ENCODE measurements at places on chromosomes 4 and X.

DNA sequence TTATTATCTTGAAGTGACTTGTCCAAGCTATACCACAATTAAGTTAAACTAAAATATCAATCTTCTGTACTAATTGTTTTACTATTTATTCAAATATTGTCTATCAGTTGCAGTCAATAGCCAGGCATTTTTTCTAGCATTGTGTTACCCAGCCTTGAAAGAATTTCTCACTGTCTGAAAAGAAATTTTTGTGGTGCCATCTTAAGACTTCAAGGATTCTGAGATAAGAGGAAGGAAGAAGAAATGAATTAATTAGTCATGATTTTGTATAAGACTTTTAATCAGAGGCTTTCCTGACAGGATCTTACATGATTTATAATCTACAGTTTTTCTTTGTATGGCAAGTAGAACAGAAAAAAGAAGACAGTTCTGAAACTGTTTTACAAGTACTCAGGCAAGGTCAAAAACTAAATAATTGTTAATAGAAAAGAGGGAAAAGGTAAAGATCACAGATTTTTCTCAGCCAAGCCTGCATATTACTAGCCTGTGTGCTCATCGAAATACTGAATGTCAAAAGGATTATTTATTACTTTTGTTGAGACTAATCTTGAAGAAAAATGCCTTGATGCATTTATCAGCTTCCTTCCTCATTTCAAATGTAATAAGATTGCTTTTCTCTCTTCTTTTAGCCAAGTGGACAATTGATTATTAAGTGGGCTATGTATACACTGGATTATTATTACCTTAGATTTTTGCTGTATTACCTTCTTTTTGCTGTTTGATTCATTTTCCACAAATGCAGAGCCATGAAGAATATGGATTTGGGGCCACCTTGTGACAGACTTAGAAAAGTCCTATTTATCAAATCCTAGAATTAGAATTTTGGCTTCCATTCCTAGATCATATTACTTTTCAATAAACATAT, 53.8 kb downstream of the CXCL1 start:
- DNase-seq: no peak

DNA sequence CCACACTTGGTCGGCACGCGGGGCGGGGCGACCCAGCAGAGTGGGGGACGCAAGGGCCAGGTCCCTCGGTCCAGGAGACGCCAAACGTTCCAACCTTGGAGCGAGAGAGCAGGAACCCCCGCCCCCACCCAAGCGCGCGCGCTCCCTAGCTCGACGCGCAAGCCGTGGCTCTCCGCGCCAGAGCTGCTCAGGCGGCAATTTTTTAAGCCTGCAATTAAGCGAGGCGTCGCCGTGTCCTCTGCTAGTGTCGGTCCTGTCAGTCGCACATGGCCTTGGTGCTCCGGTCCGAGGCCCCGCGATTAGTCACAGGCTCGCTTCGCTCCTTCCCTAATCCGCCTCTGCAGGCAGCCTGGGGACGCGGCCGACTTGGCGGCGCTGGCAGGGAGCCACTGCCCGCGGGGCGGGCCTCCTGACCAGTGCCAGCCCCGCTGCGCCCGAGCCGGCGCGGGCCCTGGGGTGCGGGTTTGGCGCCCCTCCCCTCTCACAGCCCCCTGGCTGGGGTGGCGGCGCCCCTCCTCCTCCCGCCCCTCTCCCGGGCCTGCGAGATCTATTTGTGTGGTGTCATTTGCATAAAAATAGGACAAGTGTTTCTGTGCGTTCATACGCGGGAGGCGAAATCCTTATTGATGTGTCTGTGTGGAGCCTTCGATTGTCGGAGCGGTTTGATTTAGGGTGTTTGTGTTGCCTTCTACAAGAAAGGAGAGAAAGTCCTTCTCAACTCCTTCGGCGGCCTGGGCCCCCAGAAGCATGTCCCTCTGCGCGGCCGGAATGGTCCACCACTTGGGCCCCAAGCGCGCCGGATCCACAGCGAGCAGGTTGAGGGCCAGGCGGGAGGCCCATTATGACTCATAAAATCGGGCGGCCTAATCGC, 9.8 kb upstream of the BCOR start:
- DNase-seq: no peak

DNA sequence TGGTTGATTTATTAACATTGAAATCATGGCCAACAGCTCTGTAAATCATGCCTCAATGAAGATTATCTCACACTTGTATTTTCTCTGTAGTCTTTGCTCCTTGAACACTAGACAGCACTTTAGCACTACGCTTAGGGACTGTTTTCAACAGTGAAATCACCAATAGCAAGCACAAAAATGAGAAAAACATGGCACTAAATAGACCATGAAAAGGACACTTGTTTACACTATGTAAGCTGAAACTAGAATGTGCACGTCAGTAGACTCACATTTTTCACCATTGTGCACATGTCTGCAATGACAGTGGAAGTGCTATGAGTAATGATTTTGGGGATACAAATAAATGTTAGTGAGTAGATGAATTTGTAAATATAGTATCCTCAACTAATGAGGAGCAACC, 3.1 kb downstream of the BMP2K start:
- no peak for DNase-seq

- no peak for DNase-seq
Observed at GRCh38 chr4:134708026-134708425, 506.4 kb upstream of the PABPC4L start.

GRCh38 chr4:172945611-172946010, 223.0 kb upstream of the GALNT7 start:
- DNase-seq: no peak

GRCh38 chrX:42237956-42238355, 314.6 kb upstream of the CASK start:
- no peak for DNase-seq

DNA sequence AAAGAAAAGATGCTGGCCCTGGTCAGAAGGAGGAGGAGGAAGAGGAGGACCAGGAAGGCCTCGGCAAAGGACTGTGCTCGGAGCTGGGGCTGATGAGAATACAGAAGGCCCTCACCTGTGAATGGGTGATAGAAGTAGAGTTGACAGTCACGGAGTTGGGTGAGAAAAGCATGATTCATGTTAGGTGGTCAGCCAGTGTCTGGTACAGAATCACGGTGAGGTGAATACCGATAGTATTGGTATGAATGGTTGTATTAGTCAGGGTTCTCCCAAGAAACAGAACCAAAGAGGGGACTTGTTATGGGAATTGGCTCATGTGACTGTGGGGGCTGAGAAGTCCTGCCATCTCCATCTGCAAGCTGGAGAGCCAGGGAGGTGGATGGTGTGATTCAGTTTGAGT, 32.5 kb upstream of the FAM156A start:
- DNase-seq: no peak

- no peak for DNase-seq
Observed at GRCh38 chrX:46754586-46755061, 4.3 kb downstream of the SLC9A7 start.

DNA sequence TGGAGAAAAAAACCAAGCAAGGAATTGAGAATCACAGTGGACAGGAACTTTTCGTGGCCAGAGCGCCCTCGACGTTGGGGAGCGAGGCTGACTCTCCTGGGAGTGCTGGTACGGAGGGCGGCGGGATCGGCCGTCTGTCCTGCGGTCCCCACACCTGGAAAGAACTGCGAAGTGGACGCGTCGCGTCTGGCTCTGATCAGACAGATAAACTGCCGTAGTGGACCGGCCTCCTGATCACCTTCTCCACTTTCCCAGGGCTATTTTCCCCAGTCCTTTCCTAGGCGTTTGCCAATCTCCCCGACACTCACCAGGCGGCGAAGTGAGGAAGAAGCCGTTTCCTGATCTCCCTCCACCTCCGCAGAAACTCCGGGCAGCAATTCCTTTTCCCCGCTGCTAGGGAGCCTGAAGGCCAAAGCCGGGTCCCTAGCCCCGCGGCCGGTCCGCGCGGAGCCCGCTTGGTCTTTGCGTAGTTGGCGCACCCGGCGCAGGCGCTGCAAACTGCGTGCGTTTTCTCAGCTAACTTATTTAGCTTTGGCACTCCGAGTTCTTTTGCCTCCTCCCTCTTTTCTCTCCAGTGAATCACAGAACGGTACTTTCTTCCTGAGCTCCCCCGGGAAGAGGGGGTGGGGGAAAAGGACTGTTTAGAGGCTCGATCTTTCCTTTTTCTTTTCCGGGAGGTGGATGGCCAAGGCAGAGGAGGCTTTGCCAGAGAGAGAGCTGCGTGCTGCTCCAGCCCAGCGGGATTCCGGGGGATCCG, at the start of gene ARSJ:
ARSJ (minus strand) TSS at position 500 of the 757 bp plus-strand sequence. CDS start 813 bp downstream, outside the sequence.
- peak; percentile 13 for DNase-seq

- DNase-seq: no peak
Observed at GRCh38 chr4:16206848-16207247, 19.4 kb downstream of the TAPT1 start.

GRCh38 chr4:185710487-185710995, 101.5 kb downstream of the SORBS2 start:
- DNase-seq: no peak

DNA sequence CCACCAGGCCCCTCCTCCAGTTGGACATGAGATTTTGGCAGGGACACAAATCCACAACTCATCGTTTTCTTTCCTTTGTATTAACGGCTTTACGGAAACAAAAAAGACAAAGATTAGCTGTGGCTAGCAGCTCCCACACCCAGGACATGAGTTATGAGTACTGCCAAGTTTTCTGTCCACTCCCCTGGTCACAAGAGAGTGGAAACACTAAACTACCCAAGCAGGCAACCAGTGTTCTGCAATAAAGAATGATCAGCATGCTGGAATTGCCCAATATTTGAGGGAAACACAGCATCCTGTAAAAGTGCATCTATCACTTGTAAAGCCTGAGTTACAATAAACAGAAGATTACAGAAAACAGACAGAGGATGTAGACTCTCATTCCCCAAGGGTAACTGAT, 358.4 kb downstream of the NLGN4X start:
- DNase-seq: no peak
